ENCODE measurements at places on chromosomes 1 and 21.
A peak's percentile ranks its signal among the peaks of the same experiment; 100 is the strongest.

GRCh38 chr1:38773483-38773882 lies 86.1 kb downstream of the RRAGC start:
- DNase-seq, result no peak

GRCh38 chr1:202376247-202376646 lies 27.7 kb downstream of the PPP1R12B start:
- no peak for DNase-seq

DNA sequence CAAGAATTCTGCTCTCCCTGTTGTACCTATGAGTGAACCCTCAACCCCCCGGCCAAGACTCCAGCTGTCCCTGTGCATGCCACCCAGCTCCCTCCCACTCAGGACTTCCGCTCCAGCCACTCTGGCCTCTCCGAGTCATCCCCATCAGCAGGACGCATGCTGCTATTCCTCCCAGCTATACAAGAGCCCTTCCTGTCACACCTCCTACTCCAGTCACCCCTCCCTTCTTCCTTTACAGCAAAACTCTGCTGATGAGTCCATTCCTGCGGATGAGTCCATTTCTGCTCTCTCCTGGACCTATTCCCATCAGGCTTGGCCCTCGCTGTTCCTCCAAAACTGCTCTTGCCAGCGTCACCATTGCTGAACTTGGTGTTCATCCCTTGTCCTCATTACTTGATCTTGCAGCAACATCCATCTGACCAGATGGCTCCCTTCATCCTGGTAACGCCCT lies 42.2 kb downstream of the H3-3A start:
- no peak for DNase-seq

DNA sequence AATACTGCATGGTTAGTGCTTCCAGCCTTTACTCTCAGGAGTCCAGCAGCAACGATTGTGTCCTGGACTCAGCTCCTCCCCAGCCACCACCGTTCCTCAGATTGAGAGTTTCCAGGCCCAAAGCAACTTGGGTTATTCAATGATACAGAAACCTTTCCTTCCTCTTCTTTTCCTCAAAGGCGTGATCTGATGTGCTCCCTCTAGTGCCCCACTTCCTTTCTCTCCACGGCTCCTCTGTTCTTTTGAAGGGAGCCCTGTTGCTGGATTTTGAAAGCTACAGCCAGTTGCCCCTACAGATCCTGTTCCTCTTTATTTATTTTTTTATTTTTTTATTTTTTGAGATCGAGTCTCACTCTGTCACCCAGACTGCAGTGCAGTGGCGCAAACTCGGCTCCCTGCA lies 14.1 kb downstream of the CRP start:
- DNase-seq, result no peak

GRCh38 chr1:36160388-36160948 lies 4.5 kb downstream of the MAP7D1 start:
- no peak for DNase-seq

GRCh38 chr1:229066591-229066990 lies 204.3 kb upstream of the RAB4A start:
- peak; percentile 39 for DNase-seq

- no peak for DNase-seq
Observed at GRCh38 chr1:202016022-202016810, 5.8 kb downstream of the ELF3 start.

DNA sequence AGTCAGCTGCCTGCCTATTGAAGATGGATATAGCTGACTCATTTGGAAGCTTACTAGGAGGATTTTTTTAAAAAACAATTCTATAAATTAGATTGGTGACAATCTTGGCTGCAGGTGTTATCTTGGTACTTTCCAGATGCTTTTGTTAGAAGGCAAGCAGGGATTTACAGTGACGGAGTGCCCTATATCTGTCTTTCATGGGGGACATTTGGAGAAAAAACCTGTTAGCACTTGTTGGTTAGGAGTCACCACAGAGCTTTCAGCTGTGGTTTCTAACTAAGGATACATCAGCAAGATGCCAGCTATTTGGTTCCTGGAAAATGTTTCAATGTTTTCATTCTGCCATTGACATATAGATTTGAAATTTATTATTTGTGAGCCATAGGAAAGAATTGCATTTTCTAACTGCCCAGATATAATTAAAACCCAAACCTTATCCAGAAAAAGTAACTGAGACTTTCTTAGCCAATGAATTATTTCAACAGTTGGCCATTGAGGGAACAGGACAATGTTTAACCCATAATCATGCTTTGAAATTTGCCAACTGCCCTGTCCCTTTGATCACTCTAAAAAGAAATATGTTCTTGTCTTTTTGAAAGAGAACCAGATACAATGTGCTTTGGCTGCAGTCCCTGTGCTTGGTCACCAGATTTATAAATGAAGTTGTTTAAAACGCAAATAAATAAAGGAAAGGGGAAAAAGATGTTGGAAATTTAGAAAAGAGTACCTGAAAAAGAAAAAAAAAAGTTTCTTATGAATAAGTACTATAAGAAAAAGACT lies 761.0 kb upstream of the CXADR start:
- no peak for DNase-seq

DNA sequence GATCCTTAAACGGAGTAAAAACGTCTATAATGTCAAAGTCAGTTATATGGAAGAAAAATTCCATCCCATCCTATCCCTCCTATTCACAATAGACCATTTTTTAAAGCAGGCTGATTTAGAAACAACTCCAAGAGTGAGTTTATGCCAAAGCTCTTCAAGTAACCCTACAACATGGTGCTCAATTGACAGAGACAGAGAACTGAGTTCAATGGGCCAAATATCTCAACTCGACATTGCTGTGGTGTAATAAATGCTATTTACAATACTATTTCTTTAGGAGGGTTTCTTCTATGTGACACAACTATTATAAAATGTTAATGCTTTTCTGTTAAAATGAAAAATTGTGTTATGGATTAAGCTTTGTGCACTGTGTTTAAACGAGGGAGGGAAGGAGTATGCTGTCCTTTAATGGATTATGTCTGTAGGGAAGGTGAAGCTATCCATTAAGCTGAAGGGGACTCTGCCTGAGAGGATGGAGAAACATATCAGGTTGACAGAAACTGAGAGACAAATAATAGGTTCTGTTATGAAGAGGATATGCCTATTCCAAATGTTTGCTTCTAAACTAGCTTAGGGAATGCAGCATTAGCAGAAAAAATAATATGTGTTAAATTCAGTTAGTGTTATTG lies 362.5 kb upstream of the CHRM3 start:
- DNase-seq, result no peak

GRCh38 chr1:245684571-245684970 lies 529.8 kb downstream of the KIF26B start:
- DNase-seq, result no peak

GRCh38 chr21:37367703-37368540 lies 1.3 kb downstream of the DYRK1A start:
- DNase-seq, result no peak

GRCh38 chr1:236687273-236687672 lies 974 bp downstream of the ACTN2 start:
- DNase-seq, result peak; percentile 89

DNA sequence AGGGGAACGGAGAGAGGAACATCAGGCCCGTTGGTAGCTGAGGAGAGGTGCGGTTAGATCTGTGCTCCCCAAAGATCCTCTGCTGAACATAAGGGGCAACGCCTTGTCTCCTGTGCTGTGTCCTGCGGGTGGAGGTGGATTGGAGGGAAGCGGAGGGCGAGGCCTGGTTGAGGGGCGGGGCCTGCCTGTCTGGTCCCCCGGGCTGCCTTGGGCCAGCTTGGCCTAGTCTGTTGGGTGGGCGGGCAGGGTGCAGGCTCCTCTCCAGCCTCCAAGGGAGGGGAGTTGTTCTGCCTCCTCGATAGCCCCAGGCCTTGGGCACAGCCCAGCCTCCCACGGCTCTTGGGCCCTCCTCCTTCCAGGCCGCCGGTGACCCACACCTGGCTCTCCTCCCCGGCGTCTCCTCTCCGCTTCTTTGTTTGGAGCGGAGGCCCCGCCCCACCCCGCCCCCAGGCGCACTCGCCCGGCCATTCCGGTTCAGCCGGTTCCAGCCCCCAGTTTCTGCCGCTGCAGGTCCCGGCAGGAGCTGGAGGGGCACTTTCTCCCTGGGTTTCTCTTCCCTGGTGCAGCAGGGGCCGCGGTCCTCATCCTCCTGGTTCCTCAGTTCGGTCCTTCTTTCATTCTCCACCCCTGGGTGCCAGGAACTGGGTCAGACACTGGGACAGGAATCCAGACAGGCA lies 19.4 kb downstream of the PTPRF start:
- no peak for DNase-seq

DNA sequence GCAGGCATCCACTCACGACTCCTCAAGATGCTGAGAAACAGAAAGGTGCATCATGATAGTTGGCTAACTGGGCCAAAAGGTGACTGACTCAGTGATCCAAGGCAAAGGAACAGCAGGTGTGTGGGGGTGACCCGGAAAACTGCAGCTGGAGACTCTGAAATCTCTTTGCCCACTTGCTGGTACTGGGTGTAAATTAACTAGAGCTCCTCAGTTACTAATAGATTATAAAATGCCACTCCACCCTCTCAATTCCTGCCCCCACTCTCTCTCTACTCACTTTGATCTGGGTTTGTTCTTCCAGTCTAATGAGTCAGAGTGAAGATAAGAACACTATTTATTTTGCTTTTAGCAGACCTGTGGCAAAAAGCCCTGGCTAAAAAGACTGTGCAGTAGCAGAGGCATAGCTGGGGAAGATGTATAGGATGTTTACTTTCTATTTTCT lies 7.2 kb upstream of the PIGC start:
- no peak for DNase-seq

DNA sequence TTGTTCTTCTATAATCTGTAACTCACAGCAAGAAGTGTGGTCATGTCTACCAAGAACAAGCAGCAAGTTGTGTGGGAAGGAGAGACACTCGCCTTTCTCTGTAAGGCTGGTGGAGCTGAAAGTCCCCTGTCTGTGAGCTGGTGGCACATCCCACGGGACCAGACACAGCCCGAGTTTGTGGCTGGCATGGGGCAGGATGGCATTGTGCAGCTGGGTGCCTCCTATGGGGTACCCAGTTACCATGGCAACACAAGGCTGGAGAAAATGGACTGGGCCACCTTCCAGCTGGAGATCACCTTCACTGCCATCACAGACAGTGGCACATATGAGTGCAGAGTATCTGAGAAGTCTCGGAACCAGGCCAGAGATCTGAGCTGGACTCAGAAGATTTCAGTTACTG lies 15.5 kb downstream of the CD101 start:
- DNase-seq, result no peak

DNA sequence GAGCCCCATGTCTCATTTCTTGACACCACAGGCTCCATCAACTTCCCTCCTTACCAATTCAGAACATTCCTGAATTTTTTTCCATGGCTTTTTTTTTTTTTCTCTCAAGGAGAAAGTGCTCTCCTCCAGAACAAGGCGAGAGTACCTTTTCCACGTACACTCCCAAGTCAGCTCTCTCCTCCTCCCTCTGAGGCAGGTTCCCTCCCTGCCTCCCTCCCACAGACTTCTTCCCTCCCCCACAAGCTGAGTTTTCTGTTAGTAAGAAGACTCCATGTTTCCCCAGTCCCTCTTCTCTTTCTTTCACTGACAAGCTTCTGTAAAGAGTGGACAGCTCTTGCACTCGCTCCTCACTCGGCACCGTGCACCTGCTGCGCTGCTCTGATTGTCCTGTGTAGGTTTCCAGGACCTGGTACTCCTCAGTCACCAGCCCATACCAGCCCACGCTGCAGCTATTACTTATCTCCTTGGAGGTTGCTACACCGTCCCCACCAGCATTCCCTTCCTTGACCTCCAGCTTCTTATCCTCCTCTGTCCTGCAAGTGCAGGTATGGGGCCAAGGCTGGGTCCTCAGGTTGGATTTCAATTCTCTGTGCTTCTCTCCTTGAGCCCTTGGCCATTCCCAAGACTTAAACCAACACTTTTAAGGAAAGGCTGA lies 3.8 kb downstream of the TRAF5 start:
- no peak for DNase-seq

GRCh38 chr1:245585252-245585959 lies 430.6 kb downstream of the KIF26B start:
- DNase-seq, result no peak

DNA sequence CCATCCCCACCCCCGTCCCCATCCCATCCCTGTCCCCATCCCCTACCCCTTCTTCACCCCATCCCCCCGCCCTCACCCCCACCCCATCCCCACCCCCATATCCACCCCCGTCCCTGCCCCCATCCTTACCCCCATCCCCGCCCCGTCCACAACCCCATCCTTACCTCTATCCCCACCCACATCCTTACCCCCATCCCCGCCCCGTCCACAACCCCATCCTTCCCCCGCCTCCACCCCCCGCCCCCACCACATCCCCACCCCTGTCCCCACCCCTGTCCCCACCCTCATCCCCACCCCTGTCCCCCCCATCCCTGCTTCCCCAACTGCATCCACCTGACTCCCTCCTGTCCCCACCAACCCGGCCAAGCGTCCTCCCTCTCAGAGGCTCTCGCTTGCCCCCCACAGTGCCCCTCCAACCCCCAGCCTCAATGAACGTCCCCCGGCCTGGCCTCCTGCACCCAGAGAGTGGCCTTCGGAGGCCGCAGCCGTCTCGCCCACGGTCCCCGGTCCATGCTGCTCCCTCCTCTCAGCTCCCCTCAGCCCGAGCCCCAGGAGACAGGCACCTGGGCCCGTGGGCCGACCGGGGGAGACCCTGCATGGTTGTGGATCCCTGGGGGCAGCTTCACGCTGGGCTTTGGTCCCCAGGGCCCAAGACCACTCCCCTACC lies 25.5 kb upstream of the C1orf159 start:
- no peak for DNase-seq

DNA sequence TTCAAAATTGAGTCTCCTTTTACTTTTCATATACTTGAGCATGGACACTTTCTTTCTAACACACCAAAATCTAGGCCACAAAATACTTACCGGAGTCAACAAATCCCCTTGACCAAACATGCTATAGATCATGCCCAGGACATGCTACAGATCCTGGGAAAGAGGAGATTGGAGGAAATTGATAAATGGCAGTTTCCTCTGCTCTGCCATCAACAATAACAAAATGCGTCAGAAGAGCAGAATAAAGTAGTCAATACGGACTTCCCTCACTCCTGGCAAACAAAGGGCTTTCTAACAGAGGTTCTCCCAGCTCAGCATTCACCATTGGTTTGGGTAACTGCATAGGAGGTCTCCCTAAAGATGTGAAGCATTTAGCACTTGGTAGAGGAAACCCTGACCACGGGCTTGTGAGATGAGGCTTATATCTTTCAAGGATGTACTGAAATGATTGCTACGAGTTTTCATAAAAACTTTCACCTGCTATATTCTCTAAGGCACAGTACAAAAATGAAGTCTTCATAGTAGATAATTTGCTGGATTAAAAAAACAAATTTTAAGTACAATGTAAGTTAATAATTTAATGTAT lies 283.8 kb upstream of the RUNX1 start:
- DNase-seq, result no peak

GRCh38 chr1:20439282-20439681 lies 46.7 kb downstream of the CAMK2N1 start:
- no peak for DNase-seq

All from esophagus muscularis mucosa (tissue), 4 donors.